ENCODE measurements at places on chromosomes 7 and 10. TPM values are rescaled to one million over a fixed set of nuclear protein-coding genes. Genes with fewer than 3 reads are reported as not detected.

The DYDC2 gene
- not detected for total RNA-seq

The KLF14 gene
- not detected for total RNA-seq

The KCP gene
- total RNA-seq, result 0.68 TPM

The HDAC9 gene
- total RNA-seq, result 47.5 TPM

The SEMA3A gene
- total RNA-seq, result 1.00 TPM

The ACHE gene
- 29.9 TPM for total RNA-seq

The FAM180A gene
- total RNA-seq, result not detected

The SLC18A3 gene
- 1.5 TPM for total RNA-seq

The EFCAB10 gene
- not detected for total RNA-seq

The GRK5 gene
- total RNA-seq, result 12.1 TPM

The HOXA7 gene
- total RNA-seq, result 15.6 TPM

The CALU gene
- 23.6 TPM for total RNA-seq

The SNX13 gene
- 11.3 TPM for total RNA-seq

The KCNK18 gene
- not detected for total RNA-seq

DNA sequence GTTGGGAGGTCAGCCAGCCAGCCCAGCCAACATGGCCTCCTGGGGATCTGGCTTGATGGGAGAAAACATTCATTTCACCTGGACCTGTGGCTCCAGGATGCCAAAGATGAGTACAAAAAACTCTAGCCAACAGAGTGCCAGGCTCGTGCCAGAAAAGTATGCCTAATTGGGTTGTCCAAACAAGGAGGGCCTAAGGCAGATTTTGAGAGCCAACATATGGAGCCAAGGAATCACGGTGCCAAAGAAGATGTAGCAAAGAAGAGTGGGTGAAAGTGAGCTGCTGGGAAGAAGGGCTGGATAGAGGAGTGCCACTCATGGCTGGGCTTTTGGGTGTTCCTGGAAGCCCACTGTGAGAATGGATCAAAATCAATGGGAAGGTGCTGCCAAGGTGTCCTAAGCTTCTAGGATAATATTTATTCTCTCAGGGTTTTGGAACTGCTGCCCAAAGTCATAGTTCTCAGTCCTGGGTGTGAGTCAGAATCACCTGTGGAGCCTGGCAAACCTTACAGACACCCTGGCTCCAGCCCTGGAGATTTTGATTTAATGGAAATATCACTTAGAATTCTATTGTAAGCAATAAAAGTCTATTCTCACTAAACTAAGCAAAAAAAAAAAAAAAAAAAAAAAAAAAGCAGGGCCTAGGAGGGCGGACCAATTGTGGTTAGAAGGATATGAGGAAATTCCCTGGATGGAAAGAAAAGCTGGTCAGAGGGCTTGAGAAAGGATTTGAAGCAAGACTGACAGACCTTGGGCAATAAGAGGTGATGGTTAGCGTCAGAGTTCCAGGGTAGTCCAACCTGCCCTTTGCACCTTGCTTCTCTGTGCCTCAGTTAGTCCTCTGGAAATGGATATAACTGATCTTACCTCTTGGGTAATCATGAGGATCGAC lies 182.2 kb upstream of the PRR15 start:
- no peak for DNase-seq

DNA sequence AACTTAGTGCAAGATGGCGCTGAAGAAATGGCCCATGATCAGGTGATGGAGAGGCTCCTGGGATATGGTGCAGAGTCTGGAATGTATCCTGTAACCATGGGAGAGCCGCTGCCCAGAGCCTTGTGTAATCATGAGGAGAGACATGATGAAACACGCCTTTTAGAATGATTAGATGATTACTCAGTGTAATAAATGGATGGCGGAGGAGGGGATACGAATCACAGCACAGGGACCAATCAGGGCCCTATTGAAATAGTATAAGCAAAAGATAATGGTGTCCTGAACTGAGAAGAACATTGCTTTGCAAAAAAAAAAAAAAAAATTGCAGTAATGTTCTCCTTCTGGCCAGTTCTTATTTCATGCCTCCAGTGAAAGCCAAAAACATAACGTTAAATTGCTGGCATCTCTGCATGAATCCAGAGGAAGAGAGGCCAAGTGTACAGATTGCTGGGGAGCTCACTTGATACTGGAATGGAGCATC lies 668.5 kb upstream of the AUTS2 start:
- DNase-seq, result no peak

GRCh38 chr7:158414002-158414401 lies 173.6 kb downstream of the PTPRN2 start:
- no peak for DNase-seq

GRCh38 chr10:11024596-11024995 lies 6.9 kb downstream of the CELF2 start:
- DNase-seq, result no peak

- no peak for DNase-seq
Measured at GRCh38 chr7:45007106-45007505, 7.1 kb downstream of the CCM2 start.

GRCh38 chr10:35079763-35080162 lies 10.4 kb downstream of the CUL2 start:
- DNase-seq, result no peak

DNA sequence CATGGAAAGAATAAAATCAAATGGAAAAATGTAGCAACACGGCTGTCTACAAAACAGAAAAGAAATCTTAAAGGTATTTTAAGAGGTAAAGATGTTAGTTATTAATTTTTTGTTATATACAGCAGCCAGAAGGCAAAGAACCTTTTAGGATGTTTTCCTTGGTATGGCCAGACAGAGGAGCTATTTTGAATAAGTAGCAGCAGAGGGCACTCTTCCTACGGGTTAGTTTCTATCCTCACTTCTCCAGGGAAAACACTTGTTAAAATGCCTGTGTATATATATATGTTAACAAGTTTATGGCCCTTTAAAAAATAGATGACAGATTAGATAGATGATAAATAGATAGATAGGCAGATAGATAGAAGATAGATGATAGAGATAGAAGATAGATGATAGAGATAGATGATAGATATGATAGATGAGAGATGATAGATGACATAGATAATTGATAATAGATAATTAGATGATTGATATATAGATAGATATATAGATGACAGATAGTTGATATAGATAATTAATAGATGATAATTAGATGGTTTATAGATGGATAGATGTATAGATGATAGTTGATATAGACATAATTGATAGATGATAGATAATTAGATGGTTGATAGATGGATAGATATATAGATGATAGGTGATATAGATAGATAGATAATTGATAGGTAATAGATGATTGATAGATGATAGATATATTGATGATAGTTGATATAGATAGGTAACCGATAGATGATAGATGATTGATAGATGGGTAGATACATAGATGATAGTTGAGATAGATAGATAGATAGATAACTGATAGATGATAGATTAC lies 57.8 kb upstream of the WIPF3 start:
- DNase-seq, result no peak

- no peak for DNase-seq
Measured at GRCh38 chr10:96238646-96239623, 32.4 kb downstream of the BLNK start.

DNA sequence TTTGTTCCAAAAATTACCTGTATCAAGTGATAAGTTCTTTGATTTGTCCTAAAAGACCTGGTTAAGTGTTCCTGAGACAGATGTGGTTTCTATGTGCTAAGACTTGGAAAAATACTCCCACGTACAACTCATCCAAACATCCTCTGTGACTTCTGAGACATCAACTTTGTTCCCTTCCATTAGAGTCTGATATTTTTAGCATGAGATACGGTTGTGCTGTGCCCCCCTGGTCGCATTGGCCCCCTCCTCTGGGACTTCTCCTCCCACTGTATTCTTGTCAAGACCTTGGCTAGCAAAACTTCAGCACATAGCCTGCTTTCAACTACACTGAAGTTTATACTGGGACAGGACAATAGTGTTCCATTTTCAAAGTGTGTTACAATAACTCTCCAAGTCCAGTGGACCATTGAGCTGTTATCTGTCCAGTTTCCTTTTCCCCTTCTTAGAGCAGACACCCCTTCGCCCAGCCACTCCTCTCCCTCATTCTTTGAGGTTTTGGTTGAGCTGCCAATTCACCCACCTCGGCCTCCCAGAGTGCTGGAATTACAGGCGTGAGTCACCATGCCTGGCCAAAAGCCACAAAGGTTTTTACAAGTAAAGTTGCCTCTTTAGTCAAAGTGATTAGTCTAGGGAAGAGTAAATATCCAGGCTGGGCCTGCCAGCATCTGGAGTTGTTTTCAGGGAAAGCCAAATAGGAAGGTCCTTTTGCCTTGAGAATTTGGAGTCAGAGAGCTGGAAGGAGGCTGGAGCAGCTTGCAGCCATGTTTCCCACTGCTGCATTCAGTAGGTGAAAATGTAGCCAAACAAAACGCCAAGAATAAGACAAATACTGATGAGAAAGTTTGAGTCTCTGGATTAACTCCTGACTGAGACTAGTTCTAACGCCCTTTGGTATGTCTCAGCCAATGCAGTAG lies 17.8 kb upstream of the PDLIM1 start:
- DNase-seq, result peak; percentile 90

GRCh38 chr7:158809596-158809995 lies 19.7 kb downstream of the ESYT2 start:
- DNase-seq, result no peak

- DNase-seq, result no peak
Measured at GRCh38 chr10:21260506-21261149, 264.9 kb downstream of the SKIDA1 start.

DNA sequence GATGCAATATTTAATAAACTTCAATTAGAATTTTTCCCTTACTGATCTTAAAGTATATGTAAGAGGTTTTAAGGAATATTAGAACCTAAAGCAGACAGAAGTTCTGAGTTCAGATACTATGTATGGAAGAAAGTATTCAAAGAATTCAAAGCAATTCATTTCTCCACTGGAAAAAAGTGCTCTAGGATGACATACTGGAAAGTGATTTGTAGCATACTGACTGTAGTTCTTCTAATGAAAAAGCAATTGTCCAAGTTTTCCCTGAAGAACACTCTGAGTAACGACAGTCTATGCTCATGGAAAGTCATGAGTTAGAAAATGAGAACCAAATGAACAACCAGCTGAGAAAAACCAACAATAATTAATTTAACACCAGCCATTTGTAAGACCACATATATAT lies 180.8 kb upstream of the SLC26A5 start:
- no peak for DNase-seq

DNA sequence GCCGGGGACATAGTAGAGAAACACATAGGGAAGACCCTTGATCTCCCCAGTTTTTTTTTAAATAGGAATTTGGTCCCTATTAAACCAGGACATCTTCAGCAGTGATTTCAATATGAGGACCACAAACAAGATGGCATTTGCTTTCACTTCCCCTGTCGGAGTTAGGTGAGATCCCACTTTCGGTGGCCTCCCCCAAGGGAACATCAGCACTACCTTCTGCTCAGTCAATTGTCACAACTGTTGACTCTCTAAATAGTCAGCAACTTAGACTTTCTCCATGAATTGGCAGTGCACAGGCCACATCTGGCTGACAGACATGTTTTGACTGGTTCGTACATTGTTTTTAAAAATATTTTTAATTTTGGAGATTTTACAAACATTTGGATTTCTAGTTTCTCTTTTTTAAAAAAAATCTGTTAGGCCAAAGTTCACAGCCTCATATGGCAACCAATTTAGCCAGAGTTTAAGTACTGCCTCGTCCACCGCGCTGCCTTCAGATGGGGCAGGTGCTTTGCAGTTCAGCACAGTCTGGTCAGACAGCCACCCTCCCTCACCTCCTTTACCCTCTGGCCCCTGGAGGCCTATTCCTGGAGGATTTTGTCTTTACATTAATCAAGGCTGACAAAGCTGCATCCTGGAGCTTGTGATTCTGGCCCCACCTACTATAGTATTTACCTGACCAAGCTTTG lies 139.2 kb upstream of the PRR15 start:
- no peak for DNase-seq

GRCh38 chr10:71805776-71806703 lies 32.7 kb upstream of the VSIR start:
- peak; percentile 64 for DNase-seq

GRCh38 chr7:118041251-118041878 lies 142.6 kb upstream of the LSM8 start:
- DNase-seq, result no peak

GRCh38 chr10:926075-926698 lies 5.3 kb downstream of the LARP4B start:
- peak; percentile 56 for DNase-seq

DNA sequence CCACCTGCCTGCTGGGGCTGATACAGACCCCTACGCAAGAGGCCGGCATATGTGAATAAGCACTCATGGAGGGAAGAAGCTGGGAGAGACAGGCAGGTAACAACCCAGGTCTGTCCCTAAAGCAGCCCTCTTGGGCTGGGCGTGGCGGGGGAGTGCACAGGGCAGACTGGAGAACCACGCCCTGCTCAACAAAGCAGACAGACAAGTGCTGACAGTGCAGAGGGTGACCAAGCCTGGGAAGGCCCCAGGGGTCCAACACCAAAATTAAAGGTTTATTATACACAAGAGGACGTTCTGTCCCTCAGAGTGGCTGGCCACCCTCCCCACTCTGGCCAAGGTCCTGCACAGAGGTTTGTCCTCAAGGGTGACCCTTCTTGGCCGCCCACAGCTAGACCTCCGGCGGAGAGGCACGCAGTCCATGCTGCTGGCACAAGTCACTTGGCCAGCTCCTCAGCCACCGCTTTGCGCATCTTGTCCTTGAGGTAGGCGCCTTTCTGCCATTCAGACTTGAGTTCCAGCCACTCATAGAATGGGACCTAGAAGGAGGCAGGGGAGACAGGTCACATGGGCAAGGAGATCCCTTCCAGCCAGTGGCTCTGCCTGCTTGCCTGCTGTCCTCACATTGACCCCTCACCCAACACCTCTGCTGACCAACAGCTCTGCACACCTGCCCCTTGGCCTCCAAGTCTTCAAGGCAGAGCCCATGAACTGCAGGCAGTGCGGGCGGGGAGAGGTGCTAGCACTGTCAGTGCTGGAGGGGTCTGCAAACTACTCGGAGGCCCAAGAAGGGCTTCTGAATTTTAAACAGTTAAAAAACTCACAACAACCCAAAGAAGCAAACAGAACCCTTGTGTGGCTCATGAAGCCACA lies 11.4 kb upstream of the NACAD start:
- no peak for DNase-seq
